ENCODE measurements at places on chromosomes 6 and 20.

GRCh38 chr6:33254591-33254990 lies 17.1 kb downstream of the VPS52 start:
- no peak for DNase-seq

DNA sequence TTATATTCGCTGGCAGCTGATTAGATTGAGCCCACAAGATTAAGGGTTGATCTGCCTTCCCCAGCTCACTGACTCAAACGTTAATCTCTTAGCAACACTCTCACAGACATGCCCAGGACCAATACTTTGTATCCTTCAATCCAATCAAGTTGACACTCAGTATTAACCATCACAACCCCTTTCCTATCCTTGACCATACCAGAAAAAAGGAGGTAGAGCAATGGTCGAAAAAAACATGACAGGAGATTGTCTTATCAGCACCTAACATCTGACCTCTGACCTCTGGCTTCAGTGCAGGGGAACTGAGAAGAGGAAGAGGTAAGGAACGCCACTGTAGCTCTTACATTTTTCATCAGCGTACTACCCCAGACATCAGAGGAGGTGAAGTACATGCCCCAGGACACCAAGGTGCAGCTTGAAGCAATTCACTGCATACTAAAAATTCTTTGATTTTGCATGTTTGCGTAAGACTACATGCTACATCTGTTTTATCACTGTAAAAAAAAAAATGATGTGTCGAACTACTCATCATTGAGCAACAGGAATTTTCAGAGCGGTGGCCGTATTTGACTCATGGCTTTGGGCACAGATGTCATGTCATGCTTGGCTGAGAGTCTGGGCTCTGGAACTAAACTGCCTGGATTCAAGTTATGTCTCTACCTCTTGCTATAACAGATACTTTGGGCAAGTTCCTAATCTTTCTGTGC lies 188.0 kb upstream of the TAB2 start:
- DNase-seq: no peak

DNA sequence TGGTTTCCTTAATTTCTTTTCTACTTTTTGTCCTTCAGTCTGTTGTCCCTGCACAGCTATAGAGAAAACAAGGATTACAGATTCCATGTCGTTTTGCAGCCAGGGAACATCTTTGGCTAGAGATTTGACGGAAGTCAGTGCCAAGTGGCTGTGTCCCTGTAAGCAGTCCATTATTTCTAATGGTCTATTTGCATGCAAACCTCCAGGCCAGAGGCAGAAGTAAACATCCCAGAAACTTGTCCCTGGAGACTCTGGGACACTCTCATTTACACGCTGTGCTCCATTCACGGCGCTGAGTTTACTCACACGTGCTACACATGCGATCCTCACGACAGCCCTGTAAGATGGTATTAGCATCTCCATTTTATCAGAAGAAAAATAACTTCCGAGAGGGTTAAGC lies 355.5 kb downstream of the PRKN start:
- no peak for DNase-seq

GRCh38 chr6:46954837-46955451 lies 33.2 kb upstream of the ADGRF5 start:
- no peak for DNase-seq

DNA sequence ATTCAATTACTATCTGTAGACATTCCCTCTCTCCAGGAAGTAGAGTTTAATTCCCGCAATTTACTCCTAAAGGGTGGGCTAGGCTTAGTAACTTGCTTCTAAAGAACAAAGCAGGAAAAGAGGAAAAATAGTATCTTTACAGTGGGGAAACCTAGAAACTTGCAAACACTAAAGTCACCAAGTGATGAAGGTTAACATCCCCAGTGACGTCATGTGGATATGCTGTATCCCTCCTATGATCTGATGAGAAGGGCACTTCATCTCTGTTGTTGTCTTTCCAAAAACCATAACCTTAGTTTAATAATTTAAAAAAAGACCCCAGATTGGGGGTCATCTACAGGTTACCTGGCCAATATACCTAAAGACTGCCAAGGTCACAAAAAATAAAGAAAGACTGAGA lies 17.3 kb downstream of the SLC22A16 start:
- DNase-seq: no peak

DNA sequence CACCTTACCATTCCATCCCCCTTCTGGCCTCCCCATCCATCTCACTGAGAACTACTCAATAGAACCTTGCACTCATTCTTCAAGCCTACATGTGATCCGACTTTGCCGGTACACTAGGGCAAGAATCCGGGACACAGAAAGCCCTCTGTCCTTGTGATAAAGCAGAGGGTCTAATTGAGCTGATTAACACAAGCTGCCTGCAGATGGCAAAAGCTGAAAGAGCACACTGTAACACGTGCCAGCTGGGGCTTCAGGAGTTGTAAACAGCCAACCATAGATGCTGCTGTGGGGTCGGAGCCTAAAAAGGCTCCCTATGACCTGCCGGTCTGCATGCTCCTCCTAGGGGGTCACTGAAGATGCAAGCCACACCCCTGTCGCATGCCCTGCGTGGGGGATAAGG lies 124.1 kb downstream of the RNF144B start:
- no peak for DNase-seq

DNA sequence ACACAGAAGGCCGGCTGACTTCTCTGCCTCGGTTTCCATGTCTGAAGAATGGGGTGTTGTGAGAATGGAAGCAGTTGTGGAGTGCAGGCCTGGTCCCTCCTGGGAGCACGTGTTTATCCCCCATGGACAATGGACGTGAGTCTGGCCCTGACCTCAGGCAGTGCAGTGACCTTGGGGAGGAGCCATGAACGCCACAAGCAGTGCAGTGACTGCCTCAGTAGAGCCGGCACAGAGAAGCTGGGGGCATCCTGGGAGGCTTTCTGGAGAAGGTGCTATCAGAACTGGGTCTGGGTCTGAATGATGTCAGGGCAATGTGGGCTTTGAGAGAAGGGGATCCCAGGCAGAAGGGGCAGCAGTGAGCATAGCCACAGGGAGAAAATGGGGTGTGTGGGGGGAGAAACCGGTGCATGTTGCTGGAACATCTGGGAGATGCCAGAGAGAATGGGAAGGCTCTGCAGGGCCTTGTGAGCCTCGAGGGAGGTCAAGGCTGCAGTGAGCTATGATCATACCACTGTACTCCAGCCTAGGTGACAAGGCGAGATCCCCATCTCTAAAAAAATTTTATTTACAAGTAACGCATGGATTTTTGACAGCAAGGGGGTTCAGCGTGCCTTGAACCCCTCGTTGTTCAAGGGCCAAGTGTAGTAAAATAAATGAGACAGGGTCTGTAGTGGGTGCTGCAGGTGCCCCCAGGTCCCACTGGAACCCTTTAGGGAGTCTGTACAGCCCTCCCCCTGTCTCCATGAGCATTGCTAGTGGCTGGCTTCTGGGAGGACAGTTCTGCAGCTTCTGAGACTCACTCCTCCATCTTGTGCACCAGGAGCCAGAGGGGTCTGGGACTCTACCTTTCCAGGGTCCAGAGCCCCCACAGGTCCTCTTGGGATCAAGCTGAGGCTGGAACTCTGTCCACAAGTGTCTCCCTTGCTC lies 27.0 kb upstream of the ZBP1 start:
- no peak for DNase-seq

DNA sequence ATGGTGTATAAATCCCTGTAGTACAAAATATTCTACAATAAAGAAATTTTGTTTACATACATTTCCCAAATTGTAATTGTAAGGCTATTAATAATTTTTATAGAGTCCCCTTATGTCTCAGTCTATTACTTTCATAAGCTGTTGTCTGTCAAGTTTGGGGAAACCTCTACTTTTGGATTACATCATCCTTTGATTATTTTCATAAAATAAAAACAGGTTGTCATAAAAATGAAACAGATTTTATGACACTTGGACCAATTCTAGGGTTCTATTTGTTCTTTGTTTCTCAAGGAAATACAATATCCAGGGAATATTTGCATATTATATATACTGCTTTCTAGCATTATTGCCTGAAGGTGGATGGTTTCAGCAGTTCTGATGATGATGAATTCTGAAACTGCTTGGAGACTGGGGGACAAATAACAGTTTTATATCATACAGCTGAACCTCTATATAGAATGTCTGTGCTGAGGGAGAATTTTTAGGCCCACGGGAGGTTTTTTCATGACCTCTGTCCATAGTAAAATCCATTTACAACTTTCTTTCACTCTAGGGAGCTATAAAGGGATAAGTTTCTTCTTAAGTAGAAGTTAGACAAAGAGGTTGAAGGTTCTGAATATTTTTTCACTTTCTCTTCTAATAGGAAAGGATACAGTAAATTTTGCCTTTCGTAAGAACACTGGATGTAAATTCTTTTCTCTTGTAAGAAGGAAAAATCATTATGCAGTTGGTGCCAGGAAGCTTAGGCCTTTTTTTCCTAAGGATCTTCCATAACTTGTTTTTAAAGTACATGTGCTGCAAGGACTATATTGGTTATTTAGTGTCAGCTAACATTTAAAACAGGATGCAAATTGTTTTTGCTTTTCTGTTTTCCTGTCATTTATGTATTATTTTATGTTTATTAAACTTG lies 58.0 kb downstream of the CD2AP start:
- no peak for DNase-seq

DNA sequence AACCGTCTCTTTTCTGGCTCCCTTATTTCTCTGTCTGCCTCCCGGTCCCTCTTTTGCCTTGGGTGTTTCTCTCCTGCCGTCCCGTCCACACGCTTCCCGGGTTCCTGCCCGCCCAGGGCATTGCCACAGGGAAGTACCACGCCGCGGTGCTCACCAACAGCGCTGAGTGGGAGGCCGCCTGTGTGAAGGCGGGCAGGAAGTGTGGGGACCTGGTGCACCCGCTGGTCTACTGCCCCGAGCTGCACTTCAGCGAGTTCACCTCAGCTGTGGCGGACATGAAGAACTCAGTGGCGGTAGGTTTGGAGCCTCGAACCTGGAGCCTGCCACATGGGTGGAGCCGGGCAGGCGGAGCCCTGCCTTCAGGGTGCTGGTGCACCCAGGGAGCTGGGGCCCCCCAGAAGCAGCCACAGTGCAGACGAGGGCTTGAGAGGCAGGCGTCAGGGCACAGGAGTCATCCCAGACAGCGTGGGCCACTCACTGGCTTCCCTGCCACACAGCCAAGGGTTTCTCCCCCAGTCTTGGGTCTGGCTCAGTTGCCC lies 21.3 kb downstream of the NPEPL1 start:
- DNase-seq: no peak

- no peak for DNase-seq
Observed at GRCh38 chr6:146968041-146968760, 236.0 kb upstream of the STXBP5 start.

DNA sequence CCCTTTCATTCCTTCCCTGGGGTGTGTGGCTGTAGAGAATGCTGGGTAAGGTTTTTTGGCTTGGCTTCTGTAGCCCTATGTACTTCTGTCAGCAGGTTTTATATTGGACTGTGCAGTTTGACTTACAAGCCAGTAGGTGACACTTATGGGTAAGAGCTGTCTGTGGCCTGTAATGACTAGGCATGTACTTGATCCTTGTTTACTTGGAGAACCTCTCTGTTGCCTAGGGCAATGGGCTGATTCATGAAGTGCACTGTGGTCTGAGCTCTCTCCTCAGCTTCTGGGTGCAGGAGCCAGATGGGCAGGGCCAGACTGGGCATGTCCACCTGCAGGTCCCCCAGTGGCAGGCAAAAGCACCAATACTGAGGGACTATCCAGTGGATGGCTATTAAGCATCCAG lies 544.6 kb downstream of the ADGRB3 start:
- DNase-seq: no peak

DNA sequence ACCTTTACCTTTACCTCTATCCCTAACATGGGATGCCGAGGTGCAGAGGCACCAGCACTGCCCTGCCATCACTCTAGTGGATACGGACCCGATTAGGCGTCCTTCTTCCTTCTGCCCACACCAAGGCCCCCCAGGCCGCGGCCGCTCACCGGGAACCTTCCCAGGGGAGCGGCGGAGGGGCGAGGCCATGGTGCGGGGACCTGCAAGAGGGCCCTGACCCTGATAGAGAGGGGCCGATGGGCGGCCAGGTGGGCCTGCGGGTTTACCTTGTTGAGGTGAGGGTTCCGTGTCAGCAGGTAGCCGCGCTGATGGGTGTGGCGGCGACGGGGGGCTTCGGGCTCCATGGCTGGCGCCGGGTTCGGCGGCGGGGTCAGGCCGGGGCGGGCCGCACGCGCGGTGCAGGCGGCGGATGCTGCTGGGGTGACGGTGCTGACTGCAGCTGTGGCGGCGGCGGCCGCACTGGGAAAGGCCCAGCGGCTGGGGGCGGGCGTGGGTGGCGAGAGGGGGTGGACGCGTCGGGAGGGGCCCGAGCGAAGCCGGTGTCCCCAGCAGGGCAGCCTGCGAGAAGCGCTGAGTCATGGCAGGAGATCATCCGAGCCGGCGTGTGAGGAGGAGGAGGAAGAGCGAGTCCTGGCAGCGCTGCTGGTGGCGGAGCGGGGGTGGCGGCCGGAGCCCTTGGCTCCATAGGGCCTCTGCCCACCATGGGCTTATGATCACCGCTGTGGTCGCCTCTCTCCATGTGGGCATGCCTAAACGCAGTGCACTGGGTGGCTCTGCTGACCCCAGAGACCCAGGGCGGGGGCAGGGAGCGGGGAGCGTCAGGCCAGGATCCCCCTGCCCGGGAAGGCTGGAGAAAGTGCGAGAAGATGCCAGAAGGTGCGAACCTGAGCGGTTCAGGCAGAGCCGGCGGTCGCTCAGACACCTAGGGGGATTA lies at the start of gene ME1:
Gene ME1, minus strand, starts transcription at position 441 of the 934 bp plus-strand sequence. Its CDS starts 97 bp downstream, at position 344.
- DNase-seq: peak; percentile 9

- DNase-seq: no peak
Observed at GRCh38 chr6:69945192-69945591, 78.8 kb downstream of the COL19A1 start.

DNA sequence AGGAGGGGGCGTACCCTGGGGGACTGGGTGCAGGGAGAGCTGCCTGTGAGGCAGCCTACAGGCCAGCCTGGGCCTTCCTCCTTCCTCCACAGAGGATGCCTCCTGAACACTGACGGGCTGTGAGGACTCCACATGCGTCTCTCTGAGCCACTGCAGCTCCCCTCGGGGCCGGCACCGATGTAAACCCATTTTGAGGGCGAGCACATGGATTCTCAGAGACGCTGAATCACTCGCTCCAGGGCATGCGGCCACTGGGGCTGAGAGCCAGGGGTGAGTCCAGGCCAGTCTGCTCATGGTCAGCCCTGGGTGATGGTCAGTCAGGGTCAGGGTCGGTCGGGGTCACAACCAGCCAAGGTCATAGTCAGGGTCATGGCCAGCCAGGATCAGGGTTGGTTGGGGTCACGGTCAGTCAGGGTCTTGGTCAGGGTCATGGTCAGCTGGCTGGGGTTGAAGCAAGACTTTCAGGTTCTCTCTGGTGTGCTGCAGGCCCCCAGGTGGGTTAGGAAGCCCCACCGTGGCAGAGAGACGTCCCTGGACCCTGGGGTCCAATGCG lies 14.7 kb upstream of the RBBP8NL start:
- no peak for DNase-seq

DNA sequence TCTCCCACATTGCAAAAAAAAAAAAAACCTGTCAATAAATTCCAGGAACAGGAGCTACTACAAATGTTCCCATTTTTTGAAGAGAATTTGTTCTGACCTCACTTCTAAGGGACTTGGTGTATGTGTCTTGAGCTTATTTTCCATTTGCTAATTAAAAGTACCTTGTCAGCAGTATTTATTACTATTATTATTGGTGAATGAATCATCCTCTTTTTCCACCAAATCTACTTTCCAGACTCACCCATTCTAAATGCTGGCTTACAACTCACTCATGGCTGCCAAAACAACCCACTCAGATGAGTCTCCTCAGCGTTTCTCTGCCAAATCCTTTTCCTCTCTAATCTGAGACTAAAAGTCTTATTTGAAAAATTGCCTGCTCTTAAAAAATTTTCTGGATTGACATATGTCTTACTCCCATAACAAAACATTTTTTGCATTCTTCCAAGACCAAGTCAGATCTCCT lies 33.2 kb upstream of the TASP1 start:
- DNase-seq: no peak
